ENCODE measurements at places on chromosomes 4 and X. TPM values are rescaled to one million over a fixed set of nuclear protein-coding genes. Genes with fewer than 3 reads are reported as not detected.

GRCh38 chrX:134478374-134478773 lies 18.4 kb downstream of the HPRT1 start:
- no peak overlapping the region for H3K4me3 ChIP-seq
- H3K27me3 ChIP-seq: no peaks in the 10 kb centered on the region
- H3K27ac ChIP-seq: no peak overlapping the region
- no peaks in the 10 kb centered on the region for H3K36me3 ChIP-seq
- H3K4me1 ChIP-seq: no peaks in the 10 kb centered on the region

DNA sequence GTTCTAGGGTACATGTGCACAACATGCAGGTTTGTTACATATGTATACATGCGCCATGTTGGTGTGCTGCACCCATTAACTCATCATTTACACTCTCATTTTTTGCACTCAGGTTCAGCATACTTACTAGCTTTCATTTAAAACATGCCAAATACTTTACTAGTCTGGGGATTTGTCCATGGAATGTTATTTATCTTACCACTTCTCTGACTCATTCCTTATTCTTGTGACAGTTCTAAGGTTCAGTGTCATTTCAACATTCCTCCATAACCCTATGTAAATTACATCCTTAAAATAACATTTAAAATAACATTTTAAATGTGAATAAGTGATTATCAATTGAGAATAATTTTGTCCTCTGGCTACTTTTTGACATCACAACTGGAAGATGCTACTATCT lies 19.5 kb upstream of the SYTL5 start:
- H3K36me3 ChIP-seq: no peaks in the 10 kb centered on the region
- H3K27ac ChIP-seq: no peak overlapping the region
- peaks cover 3% of the 10 kb centered on the region for H3K27me3 ChIP-seq
- H3K4me1 ChIP-seq: no peaks in the 10 kb centered on the region

Gene MAGEB10
- not detected for total RNA-seq

Gene F8A2
- not detected for total RNA-seq

Gene MID1
- total RNA-seq: 18.3 TPM

Gene EIF4E
- 27.4 TPM for total RNA-seq

DNA sequence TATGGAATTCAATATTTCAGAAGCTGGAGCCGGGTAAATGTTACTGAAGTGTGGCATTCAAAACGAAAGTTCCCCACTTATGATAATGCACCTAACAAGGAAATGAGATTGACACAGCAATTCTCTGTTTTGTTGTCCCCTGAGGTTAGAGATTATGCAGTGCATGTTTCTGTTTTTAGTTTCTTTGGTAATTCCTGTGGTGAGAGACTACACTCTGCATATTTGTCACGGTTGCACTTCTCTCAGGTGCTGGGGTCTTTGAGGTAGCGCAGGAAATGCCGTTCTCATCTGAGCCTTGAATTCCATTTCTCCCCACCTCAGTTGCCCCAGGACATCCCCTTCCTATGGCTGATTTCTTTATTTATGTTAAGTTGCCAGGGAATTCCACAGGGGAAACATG lies 15.3 kb upstream of the BEND4 start:
- no peaks in the 10 kb centered on the region for H3K27me3 ChIP-seq
- no peaks in the 10 kb centered on the region for H3K4me1 ChIP-seq
- no peaks in the 10 kb centered on the region for H3K36me3 ChIP-seq
- DNase-seq: no peak
- no peak overlapping the region for H3K4me3 ChIP-seq

Gene CLCN5
- 4.8 TPM for total RNA-seq

DNA sequence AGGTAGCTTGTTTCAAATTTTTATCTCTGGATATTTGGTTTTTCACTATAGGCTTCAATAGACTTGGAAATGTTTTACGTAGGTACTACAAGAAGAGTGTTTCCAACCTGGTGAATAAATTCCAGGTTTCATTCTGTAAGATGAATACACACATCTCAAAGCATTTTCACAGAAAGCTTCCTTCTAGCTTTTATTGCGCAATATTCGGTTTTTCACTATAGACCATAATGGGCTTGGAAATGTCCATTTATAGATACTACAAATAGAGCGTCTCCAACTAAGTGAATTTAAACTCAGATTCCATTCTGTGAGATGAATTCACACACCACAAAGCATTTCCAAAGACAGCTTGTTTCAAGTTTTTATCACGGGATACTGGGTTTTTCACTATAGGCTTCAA lies 857.7 kb upstream of the HS3ST1 start:
- no peaks in the 10 kb centered on the region for H3K4me1 ChIP-seq
- H3K4me3 ChIP-seq: no peak overlapping the region
- no peak overlapping the region for H3K27ac ChIP-seq
- H3K27me3 ChIP-seq: no peaks in the 10 kb centered on the region
- no peak for DNase-seq

DNA sequence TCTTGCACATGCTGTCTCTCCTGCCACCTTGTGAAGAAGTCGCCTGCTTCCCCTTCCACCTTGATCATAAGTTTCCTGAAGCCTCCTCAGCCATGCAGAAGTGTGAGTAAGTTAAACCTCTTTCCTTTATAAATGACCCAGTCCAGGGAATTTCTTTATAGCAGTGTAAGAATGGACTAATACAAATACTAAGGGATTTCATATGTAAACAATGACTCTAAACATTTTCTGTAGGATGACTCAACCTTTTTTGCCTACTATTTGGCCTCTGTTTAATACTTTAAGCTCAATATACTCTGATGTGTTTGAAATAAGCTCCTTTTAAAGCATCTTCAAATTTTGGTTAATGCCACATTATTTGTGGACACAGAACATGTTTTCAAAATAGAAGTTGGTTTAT lies 813.5 kb upstream of the SLIT2 start:
- H3K36me3 ChIP-seq: no peaks in the 10 kb centered on the region
- no peaks in the 10 kb centered on the region for H3K27me3 ChIP-seq
- no peak overlapping the region for H3K27ac ChIP-seq
- no peaks in the 10 kb centered on the region for H3K4me1 ChIP-seq
- no peak overlapping the region for H3K4me3 ChIP-seq

Gene TEX13D
- total RNA-seq: not detected

DNA sequence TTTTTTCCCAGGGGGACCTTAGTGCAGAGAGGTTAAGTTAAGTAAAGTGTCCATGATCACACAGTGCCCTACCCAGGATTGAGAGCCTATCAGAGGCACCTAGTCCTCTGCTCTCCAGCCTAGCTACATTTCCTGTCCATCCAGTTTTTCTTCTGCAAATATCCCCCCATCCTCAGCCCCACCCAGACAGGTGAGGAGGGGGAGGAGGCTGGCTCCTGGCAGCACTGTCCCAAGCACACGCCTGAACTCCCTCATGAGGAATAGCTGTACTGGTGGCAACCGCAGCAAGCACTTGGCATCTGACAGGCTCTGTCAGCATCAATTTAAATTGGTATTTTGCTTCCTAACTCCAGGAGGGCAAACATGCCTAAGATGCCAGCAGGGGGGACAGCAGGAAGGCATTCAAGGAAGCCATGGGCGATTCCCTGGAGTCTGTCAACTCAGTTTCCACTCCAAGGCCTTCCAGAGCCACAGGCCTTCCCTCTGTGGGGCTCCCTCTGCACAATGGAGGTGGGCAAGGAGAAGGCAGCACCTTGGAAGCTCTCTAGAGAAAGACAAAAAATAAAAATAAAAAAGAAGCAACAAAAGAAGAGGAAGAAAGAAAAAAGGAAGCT lies 6.4 kb upstream of the FRMPD3 start:
- no peaks in the 10 kb centered on the region for H3K27me3 ChIP-seq
- DNase-seq: no peak
- no peak overlapping the region for H3K4me3 ChIP-seq
- no peaks in the 10 kb centered on the region for H3K4me1 ChIP-seq
- H3K36me3 ChIP-seq: no peaks in the 10 kb centered on the region
- H3K27ac ChIP-seq: no peak overlapping the region

DNA sequence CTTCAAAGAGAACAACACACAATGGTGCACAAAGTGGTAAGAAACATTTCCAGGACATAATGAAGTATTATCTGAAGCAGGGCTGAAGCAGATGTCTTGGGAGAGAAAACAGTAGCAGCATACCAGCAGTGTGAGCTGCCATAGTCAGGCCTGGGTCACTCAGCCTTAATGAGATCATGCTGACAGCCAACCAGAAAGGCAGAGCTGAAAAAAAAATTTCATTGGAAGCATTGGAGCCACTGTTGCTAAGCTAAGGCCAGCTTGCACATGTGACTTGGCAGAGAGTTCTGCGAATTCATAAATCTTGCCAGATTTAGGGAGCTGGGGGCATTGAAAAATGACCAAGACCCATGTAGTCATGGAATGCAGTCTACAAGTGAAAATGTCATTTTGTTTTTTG lies 444.0 kb upstream of the PITX2 start:
- H3K36me3 ChIP-seq: no peaks in the 10 kb centered on the region
- H3K4me3 ChIP-seq: no peak overlapping the region
- no peak overlapping the region for H3K27ac ChIP-seq
- no peaks in the 10 kb centered on the region for H3K27me3 ChIP-seq
- DNase-seq: no peak

GRCh38 chr4:121449416-121449815 lies 68.6 kb upstream of the QRFPR start:
- DNase-seq: no peak
- H3K27ac ChIP-seq: no peak overlapping the region
- peaks cover 4% of the 10 kb centered on the region for H3K4me1 ChIP-seq
- H3K4me3 ChIP-seq: no peak overlapping the region
- no peaks in the 10 kb centered on the region for H3K27me3 ChIP-seq

Gene SLC26A1
- total RNA-seq: 0.52 TPM

DNA sequence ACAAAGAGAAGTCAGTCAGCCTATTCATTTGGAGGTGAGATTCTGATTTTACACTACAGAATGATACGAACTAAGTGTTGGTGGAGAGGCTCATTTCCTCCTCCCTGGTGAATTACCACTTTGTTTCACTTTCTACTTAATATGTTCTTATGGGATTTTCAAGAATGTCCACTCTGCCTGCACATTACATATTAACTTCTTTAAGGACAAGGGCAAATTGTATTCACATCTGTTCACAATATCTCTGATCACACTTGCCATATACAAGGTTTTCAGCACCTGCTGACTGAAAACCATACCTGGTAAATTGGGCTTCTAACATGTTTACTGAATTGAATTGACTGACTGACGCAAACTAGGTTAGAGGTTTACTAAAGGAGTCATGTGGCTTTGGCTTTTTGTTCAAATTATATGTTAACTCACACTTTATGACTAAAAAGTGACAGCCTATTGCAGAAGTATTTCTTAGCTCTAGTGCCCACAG lies 188.4 kb upstream of the MBNL3 start:
- no peaks in the 10 kb centered on the region for H3K36me3 ChIP-seq
- DNase-seq: no peak
- H3K27ac ChIP-seq: no peak overlapping the region
- H3K27me3 ChIP-seq: no peaks in the 10 kb centered on the region

DNA sequence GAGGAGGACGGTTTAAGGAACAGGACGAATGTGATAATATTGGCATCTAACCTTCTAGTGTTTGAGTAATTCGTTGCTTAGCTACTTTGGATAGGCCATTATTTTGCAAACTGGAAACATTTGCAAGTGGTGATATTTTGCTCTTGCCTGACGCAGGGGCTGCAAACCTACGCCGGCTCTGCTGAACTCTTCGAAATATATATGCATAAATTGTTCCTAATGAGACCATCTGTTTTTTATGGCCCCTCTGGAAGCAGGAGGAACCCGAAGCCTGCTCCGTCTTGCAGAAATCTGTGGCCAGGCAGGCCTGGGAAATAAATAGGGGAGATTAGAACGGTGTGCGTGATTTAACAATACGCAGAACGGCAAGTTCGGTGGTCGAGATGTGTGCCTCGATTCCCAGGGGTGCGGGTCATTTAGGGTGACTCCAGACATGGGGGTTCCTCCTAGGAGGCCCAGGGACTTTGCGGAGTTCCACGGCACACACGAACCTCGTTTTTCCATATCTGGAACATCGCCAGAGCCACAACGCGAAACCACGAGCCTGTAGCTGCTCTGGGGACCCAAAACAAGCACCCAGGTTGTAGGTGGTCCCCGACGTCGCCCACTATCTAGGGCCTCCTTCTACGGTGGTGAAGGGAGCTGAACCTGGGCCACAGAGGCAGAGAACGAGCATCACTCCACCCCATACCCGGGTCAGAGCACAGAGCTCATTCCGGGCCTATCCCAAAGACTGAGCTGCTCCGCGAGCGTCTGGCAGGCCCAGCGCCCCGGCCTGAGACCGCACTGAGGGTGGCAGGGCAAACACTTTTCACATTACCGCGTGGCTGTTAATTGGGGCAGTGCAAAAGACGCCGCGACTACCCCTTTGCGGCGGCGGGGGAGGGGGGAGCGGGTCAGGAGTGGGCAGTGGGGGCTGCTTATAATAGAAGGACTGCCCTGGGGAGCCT lies 89.7 kb downstream of the BCOR start:
- no peak overlapping the region for H3K4me3 ChIP-seq
- H3K36me3 ChIP-seq: no peaks in the 10 kb centered on the region
- no peak overlapping the region for H3K27ac ChIP-seq
- H3K4me1 ChIP-seq: no peaks in the 10 kb centered on the region

DNA sequence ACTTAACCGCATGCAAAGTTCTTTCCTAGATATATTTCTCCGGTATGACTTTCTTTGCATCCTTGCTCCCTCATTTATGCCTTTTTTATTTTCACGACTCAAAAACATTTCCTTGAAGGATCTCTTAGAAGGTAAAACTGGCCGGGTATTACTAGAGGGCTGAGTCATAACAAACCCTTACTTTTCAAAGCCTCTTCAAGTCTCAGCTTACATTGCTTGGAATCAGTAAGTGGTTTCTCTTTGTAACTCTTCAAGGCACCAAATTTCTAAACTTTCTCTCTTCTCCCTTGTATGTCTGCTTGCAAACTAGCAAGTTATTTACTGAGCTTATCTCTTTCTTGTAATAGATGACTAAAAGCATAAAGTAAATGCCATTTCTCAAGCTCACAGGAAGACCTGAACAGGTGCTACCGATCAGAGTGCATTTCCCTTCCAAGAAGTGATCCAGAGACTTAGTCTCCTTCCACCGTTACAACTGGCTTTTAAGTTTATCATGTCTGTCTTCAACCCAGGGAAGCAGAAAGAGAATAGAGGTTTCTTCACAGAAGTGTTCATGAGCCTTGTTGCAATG lies 75.5 kb downstream of the ANXA10 start:
- no peaks in the 10 kb centered on the region for H3K27me3 ChIP-seq
- no peaks in the 10 kb centered on the region for H3K36me3 ChIP-seq
- no peak overlapping the region for H3K4me3 ChIP-seq

Gene DRD5
- not detected for total RNA-seq

DNA sequence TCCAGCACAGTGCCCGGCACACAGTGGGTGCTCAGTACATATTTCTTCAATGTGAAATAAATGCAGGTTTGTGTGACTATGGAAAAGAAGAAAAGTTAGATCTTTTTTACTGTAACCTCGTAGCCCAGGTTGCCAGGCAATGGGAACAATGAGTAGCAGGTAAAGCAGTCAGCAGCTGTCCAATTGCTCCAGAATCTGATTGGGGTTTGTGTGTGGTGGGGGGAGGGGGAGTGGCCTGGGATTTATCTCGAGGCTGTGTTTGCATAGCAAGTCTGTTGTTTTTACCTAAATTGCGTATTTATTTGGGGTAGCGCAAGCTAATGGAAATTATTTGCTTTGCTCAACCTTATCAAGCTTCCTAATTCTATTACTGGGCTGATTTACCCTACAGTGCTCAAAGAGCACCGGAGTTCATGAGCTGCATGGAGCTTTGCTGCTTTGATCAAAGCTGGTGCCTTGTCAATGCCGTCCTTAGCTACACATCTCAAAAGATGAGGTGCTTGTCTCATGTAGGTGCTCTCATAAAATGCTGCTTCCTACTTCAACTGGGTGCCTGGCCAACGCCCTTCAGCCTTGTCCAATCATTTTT lies 145.0 kb upstream of the DGKK start:
- H3K27me3 ChIP-seq: no peaks in the 10 kb centered on the region
- no peaks in the 10 kb centered on the region for H3K36me3 ChIP-seq
- H3K4me1 ChIP-seq: no peaks in the 10 kb centered on the region
- H3K4me3 ChIP-seq: no peak overlapping the region
- no peak overlapping the region for H3K27ac ChIP-seq

Gene SSX2B
- total RNA-seq: not detected

All from pancreas (tissue), 10 donors.